Activated CD4-positive, alpha-beta T cell treated with anti-CD3 and anti-CD28 coated beads, Interleukin-2, amount 50 U/mL, for 1 hour (primary cell): ENCODE measurements at places on chromosomes 1 and 21.

DNA sequence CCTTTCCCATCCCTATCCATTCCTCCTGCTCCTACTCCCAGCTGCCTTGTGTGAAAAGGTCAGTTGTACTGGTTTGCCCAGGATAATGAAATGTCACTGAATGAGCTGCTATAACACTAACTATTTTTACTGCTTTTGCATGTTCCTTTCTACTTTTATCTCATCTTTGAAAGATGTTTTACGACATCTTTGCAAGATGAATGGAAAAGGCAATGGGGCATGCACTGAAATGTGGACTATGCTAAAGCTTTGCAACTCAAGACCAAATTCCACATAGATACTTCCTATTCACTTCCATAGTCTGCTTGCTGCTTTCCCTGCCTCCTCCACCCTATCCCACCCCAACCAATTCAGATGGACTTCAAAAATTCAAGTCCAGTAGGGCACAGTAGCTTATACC lies 111.3 kb downstream of the SETD4 start:
- DNase-seq = no peak

GRCh38 chr1:9593492-9594465 lies 5.1 kb downstream of the TMEM201 start:
- peak; percentile 27 for DNase-seq

DNA sequence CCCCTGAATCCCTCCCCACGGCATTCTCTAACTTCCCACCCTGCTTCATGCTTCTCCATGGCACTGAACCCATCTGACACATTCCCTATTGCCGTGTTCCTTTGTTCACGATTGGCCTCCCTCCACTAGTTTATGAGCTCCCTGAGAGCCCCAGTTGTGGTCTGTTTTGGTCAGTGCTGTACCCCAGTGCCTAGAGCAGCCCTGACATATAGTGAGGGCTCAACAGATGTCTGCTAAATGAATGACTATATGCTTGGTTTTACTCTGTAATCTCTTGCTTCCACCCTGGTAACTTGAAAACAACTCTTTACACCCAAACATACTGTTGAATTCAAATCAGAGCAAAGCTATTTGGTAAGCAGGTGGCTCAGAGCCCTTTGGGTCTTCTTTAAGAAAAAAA lies 171.1 kb upstream of the EDN2 start:
- no peak for DNase-seq

DNA sequence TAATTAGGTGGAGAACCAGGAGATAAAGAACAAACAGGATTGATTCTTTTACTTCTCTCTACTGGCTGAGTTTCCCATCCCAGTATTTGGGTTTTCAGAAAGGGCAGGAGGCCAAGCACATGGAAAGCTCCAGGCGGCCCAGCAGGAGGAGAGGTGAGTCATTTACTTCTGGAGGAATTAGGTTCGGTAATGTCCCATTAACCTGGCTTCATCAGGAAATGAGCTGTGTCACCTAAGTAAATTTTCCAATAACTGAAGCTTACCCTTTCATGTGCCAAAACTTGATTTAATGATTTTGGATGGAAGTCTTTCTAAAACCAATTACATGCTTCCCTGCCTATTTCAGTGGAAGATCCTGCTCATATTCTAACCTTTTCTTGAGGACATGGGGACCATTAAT lies 257.6 kb upstream of the USP24 start:
- DNase-seq = no peak

DNA sequence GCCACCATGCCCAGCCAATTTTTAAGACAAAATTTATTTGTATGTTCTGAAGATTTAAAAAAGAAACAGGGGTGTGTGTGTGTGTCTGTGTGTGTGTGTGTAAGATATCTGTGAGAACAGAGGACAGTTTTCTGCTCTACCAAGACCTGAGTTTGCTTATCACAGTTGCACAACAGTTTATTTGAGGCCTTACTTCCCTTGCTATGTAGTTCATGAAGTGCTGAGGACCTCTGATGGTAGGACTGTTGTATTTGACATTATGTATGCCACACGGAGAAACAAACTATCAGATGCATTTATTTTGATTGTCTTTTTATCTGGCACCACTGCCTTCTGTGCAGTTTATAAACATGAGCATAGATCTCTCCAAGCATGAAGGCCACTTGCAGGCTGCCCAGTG lies 355.2 kb downstream of the PBX1 start:
- DNase-seq = no peak

- DNase-seq = no peak
Observed at GRCh38 chr1:59057211-59057694, 239.6 kb upstream of the FGGY start.

DNA sequence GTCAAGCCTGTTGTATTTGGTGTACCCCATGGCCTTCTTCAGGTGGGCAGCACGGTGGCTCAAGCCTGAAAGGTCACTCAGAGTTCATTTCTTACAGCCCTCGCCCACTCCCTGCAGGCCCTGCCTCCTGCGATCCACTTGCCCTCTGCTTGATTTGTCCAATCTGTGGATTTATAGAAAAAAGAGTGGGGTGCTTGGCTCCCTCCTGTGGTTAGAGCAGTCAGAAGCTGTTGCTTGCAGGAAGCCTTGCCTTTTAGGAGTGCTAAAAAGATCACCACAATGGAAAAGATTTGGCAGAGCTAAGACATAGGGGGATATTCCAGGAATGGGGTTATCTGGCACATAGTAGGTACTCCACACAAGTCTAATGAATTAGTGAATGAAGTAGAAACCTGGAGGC lies 108.0 kb upstream of the TRABD2B start:
- no peak for DNase-seq

DNA sequence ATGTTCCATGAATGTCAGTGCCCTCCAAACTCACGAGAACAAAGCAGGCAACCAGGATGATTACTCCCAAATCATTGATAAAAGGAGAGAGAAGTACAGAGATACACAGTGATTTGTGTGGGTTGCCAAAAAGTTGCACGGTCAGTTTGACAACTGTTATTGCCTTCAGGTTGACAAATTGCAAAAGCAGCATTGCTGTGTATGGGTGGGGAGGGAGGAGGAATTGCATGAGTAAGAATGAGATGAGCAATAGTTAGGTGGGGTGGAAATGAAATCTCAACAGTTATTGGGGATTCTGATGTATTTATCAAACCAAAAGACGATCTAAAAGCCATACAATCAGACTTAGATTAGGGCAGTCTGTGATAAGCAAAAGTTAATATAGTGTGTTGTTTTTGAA lies 93.7 kb downstream of the NTMT2 start:
- no peak for DNase-seq
